Activated T-helper 17 cell treated with anti-CD3 and anti-CD28 coated beads, Interleukin-2, amount 50 U/mL, for 72 hours (primary cell): ENCODE measurements at places on chromosomes 4 and X. TPM values are rescaled to one million over a fixed set of nuclear protein-coding genes. Genes with fewer than 3 reads are reported as not detected.

The NSG1 gene
- total RNA-seq, result 7.0 TPM

The CENPVL2 gene
- not detected for total RNA-seq

The PPP4R3C gene
- not detected for total RNA-seq

The IL3RA gene
- total RNA-seq, result 0.52 TPM

The MRFAP1 gene
- 96.7 TPM for total RNA-seq

The TSPYL2 gene
- total RNA-seq, result 134 TPM

DNA sequence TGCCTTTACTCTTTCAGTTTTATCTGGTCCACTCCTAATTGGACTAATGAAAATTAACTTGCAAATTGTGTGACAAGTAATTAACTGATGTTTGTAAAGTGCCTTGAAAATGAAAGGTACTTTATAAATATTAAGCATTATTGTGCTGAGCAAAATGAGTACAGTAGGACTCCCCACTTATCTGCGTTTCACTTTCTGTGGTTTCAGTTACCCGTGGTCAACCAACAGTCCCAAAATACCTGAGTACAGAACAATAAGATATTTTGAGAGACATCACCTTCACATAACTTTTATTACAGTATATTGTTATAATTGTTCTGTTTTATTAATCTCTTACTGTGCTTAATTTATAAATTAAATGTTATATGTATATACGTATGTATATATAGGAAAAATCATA lies 27.4 kb upstream of the JADE3 start:
- no peak for ATAC-seq

DNA sequence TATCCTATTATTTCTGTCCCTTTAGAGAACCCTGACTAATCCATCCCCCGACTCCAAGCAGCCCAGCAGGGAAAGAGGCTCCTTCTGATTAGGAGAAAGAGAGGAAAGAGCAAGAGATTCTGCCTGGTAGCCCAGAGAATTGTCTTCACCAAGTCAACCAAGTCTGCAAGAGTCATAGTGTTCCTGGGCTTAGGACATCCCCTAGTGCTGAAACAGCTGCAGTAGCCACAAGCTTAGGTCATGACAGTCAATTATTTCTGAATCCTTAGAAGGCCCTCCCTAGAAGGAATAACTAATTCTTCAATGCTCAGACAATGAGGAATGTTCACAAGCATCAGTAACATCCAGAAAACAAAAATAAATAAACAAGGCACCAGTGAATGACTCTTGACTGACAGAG lies 480.3 kb upstream of the GRIA3 start:
- ATAC-seq, result no peak

GRCh38 chr4:149785696-149786431 lies 29.8 kb downstream of the IQCM start:
- ATAC-seq, result no peak

DNA sequence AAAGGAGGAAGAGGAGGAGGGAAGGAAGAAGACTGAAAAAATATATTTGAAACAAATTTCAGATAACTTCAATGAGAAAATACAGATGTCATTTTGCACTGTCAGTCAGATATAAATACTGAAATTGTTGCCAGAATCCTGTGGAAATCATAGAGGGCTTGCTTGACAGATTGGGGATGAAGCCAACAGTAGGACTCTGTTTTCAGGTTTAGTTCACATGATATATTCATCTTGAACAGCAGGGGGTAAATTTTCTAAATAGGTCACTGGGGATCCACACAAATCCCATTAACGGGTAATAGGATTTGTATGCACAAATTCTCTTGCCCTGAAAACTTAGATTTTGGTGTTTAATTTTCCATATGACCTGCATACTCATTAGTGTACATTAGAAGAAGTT lies 103.3 kb upstream of the PCDH18 start:
- ATAC-seq, result no peak

GRCh38 chr4:6492861-6493657 lies 20.6 kb upstream of the PPP2R2C start:
- no peak for ATAC-seq

- ATAC-seq, result no peak
These were observed 16.7 kb upstream of the KLF3 start for GRCh38 chr4:38647101-38647819.

GRCh38 chrX:35276115-35276514 lies 333.5 kb downstream of the FAM47B start:
- ATAC-seq, result no peak

DNA sequence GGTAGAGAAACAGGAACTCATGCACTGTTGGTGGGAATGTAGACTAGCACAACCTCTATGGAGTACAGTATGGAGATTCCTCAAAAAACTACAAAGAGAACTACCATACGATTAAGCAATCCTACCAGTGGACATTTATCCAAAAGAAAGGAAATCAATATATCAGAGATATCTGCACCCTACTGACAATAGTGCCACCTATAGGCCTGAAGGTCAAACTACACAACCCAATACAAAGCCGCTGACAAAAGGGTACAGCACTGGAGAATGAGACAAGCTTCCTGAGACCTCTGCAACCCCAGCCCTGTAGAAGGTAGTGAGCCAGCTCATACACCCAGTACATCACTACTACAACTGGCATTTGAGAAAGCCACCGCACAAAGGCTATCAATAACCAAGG lies 67.1 kb downstream of the CBR4 start:
- ATAC-seq, result no peak

- ATAC-seq, result no peak
These were observed 42.4 kb downstream of the PTTG2 start for GRCh38 chr4:38002451-38003071.

DNA sequence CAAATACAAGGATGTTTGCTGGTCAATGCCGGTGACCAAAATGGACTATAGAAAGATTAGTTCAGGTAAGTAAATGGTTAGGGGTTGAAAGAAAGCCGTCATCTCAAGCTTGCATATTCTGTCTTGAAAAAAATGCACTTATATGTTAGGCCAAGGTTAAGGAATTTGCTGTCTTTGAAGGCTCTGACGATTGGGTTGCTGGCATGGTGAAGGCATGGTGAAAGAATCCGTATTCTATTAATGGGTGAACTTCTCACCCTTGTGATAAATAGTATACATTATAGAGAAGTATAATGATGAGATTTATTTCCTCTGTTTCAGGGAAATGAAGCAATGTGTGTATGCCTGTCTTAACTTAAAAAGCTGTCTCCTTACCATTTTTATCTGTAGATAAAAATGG lies 132.6 kb downstream of the ADGRL3 start:
- ATAC-seq, result no peak

- peak; percentile 78 for ATAC-seq
These were observed 139.0 kb upstream of the JADE1 start for GRCh38 chr4:128670513-128670912.

DNA sequence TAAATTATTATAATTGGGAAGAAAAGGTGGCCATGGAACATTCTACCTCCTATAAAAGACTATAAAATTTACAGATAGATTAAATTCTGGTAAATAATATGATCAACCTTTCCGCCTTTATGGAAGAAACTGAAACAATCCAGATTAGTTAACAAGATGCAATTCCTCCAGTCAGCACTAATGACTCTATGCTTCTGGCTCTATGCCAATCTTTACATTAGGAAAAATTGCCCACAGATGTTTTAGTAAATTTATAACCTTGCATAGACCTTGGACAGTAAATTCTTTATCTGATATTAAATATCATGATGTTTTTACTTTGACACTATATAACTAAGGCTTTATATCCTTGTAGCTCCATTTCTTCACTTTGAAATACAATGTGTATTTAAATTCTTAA lies 2302.5 kb downstream of the ARAP2 start:
- no peak for ATAC-seq

GRCh38 chrX:39016556-39016955 lies 215.3 kb downstream of the MID1IP1 start:
- ATAC-seq, result no peak

GRCh38 chr4:75107755-75108612 lies 175.1 kb downstream of the PARM1 start:
- ATAC-seq, result no peak

DNA sequence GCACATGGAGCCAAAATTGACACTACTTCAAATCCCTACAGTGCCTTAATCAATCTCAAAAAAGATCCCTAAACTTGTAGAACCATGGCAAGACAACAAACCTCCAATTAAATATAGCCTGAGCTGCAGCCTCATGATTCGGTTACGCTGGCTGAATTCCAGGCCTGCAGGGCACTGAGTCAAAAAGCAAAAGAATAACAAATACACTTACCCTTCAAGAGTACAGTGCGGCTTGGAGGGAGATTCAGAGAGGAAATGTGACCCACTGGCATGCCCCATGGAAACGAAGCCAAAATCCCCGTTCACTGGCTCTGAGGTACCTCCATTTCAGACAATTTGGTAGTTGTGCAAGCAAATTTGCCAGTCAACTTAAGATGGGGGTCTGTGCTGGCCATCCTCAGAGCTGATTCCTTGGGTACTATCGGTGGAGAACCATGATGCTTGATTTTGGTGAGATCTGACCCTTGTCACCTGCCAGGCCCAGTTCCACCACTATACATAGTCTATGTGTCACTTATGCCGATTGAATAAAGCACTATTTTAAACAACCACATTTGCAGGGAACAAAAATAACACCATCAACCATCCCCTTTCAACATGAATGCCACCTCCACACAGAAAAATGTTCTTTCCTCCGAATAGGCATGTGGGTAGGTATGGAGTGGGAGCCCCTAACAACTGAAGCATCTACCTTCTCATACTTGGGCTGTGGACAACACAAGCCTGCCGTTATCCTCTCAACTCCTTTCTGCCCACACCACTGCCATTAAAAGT lies 2.1 kb downstream of the C4orf54 start:
- no peak for ATAC-seq

DNA sequence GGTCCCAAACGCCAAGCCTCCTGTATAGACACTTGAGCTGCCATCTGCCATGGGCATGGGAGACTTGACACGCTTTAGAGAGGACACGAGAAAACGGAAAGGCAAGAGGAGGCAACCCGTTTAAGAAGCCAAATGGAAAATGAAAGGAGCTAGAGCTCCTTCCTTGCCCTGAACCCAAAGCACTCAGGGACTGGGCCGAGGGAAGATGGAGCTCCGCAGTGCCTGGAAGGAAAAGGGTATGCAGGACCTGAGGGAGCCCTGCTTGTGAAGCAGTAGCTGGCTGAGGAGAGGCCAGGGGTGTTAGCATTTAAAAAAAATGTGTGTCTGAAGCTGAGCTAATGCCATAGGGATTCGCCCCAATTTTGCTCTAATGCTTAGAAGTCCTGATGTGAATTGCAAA lies 15.1 kb downstream of the MCF2 start:
- ATAC-seq, result no peak

DNA sequence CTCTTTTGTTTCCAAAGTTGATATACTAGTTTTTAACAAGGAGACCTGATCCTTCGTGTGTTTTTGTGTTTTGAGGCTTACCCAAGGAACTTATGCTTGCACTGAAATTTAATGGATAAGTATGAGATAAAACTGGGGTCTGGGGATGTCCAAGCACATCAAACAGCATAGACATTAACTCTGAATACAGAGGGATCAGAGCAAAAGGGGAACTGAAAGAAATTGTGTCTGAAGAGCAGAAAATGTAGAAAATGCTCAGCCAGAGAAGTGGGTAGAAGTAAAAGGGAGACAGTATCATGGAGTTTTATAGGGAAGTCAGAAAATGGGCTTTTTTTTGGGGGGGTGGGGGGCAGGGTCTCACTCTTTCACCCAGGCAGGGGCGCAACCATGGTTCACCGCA lies 695.4 kb downstream of the ARAP2 start:
- no peak for ATAC-seq

DNA sequence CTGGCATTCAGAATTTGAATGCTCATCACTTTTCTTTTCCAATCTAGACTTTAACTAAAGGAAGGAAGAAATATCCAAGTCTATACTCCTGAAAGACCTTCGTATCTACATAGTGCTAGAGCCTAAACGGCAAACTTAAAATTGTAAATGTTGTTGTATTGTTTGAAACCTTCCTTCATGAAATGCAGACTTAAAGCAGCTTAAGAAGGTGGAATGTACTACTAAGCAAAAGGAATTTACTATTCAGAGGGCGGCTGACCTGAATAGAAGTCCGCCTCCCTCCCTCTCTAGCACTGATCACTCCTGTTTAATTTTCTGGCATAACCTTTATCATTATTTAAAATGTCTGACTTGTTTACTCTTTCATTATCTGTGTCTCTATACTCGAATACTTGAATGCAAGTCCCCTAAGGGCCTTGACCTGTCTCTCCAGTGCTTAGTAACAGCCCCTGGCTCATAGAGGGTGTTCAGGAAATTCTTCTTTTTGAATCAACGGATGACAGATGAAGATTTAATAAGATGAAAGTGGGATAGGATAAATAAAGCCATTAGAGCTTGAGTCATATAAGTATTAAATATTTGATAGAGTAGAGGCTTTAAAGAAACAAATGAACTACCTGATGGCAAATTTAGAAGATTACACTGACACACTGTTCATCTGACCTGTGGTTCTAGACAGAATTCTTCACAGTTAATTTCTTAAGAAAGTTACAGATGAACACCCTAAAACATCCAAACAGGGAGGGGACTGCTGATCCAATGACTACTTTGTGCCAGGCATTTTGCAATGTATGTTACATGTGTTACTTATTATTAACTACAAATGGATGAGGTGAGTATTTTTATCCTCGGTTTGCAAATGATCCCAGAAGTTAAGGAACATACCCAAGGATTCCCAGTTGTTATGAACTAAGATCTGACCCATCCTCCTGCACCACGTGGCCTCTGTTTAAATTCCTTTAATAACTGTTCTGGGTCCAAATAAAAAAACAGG lies 20.2 kb upstream of the RBPJ start:
- ATAC-seq, result no peak

GRCh38 chr4:99323756-99324155 lies 2.6 kb upstream of the ADH1B start:
- no peak for ATAC-seq

DNA sequence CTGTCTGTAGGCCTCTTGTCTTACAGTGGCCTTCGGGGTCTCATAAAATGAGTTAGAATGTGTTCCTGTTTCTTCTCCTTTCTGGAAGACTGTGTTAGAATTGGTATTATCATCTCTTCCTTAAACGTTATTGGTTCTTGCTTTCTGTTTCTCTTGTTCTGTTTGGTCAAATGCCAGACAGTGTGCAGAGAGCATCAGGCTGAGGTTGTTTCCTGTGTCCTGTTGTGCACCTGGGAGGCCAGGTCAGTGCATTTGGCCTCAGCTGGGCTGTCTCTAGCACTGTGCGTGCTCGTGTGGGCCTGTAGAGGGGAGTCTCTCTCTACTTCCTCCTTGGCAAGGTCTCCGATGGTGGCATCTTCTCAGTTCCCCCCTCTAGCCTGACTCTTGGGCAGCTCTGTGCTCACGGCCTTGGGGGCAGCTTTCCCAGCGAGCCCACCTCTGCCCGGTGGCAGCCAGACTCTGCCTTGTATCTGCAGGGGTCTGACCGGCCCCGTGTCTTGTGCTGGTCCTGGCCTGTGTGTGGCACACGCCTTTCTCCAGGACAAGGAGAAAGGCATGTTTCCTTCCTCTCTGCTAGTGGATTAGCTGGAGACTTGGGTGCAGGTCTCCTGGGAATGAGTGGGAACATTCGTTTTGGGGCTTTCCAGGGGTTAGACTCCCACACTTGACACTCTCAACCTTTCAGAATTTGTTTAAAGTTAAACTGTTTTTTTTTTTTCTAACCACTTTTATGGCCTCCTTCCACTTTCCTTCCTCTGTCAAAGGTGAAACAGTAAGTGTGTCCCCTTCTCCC lies 62.3 kb downstream of the FAM193A start:
- ATAC-seq, result peak; percentile 29
